ENCODE measurements at places on chromosomes 2 and 18.

DNA sequence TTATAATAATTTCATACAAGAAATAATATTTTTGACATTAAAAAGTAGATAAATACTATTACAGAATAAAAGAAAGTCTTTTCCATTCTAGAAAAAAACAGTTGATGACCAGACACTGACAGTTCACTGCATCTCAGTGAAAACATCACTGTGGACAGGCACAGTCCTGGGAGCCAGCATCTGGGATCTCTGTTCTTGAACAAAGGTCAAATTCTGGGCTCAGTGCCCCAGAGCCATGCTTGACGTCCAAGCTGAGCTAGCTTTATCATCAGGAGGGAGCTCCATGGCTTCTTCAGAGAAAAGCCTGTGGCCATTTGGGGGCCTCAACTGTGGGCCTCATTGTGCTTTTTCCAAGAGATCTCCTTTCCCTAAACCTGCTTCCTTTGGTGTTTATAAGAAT is 86.1 kb upstream of the SRD5A2 start:
- no peak for DNase-seq

DNA sequence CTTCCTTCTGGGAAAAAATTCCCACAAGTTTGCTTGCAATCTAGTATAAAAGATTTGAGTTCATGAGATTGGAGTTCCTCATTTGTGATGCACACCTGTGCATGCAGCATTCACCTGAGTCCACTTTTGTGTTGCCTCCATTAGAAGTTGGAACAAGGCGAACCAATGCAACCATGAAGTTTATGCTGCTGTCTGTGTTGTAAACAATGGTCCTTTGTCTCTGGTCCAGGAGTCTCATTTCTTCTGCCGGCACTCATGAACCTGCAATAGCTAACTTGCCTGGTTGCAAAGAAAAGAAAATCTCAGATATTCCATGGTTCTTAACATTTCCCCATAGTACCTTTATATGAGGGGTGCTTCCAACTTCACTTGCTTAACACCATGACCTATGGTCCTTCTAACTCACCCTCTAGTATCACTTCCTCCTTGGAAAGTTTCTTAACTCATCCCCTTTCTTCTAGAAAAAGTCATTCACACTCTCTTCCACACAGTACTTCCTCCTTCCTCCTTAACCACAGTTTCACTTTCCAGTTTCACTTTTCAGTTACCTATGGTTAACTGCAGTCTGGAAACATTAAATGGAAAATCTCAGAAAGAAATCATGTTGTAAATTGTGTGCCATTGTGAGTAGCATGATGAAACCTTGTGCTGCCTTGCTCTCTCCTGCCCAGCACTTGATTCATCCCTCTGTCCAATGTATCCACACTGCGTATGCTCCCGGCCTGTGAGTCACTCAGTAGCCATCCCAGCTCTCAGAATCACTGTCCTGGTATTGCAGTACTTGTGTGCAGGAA is 128.8 kb upstream of the TRIB2 start:
- no peak for DNase-seq

DNA sequence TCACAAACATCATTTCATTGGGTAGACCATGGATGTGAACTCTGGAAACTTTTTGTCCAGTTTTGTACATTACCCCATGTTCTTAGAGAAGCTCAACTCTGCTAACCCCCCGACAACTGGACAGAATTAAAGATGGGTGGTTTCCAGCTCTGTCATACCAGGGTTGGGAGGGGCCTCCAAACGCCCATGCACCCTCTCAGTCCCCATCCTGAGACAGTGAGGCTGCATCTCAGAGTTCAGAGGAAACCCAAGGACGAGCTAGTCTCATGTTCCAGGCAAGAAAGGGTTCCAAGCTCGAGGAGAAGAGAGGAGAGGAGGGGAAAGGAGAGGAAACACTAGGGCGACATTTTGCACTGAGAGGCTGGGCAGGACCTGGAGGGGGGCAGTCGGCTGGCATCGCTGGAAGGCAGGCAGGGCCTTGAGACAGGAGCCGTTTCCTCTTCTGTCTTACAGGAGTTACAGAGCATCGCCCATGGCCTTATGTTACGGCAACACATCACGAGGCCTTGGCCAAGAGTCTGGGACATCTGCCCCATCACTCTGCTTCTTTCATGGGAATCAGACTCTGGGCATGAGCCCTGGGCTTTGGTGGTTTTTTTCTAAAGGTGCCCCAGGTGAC is 16.4 kb downstream of the MAL start:
- peak; percentile 38 for DNase-seq

GRCh38 chr2:63052411-63053080 is 1.9 kb downstream of the OTX1 start:
- peak; percentile 19 for DNase-seq

DNA sequence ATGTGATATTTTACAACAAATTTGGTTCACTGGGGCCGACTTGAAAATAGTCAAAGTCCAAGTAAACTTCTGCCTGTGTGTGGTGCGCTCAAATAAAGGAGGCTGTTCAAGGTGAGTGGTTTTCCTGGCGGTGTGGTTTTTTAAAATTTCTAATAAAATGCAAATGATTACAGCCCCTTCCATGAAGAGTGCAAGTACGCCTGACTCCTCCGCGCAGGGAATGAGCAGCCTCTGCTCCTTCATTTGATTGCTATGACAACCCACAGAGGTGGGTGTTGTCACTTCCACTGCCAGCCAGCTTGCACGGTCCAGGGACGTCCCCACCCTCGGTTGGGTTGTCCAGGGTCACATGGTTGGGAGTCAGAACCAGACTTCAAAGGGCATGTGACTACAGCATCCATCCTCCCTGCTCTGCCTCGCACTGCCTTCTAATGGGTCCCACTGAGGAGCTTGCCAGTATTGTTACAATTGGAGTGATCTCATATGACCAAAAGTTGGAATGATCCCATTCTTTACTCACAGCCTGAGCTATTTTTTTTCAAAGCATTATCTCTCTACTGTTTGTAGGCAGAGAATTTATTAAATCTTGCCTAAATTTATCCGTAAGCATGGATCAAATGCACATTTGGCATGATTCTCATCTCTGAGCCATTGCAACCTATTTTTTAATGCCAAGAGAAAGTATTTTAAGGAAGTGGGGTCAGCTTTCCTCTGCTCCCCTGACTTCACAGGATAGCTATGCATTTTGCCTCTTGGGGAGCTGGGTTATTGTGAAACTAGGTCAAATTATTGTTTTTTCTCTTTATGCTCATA is 121.3 kb downstream of the AGAP1 start:
- DNase-seq = no peak

DNA sequence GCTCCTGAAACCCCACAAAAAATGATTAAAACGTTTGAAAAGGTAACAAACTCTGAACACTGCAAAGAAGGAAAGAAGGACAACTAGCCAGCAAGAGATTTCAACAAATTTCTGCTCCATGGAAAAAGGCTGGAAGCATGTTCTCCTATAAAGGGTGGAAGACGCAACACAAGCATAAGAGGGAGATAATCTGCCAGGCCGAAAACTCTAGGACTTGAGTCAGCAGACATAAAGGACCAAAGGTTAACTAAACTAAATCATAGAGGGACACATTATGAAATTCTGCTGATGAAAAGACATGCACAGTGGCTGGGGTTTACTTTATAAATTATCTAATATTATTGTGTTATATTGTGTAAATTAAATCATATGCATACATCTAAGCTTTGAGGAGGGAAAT is 6.8 kb downstream of the NPHP1 start:
- DNase-seq = no peak

DNA sequence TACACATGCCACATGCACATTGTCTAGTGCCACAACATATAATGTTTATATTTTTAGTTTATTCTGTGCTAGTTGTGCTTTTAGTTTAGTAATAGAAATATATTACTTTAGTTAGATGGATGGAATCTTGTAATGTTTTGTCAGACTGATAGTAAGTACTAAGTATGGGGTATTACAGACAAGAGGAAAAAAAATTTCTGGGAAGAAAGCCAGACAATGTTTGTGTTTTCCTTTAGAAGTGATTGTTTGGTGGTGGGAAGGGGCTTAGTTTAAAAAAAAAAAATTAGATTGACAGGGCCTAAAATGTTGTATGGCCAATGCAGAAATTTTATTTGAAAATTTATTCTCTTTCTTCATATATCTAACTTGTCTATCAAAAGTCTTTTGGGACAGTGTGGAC is 37.8 kb downstream of the ACVR2A start:
- no peak for DNase-seq

GRCh38 chr2:167196461-167197252 is 308.4 kb downstream of the XIRP2 start:
- no peak for DNase-seq

DNA sequence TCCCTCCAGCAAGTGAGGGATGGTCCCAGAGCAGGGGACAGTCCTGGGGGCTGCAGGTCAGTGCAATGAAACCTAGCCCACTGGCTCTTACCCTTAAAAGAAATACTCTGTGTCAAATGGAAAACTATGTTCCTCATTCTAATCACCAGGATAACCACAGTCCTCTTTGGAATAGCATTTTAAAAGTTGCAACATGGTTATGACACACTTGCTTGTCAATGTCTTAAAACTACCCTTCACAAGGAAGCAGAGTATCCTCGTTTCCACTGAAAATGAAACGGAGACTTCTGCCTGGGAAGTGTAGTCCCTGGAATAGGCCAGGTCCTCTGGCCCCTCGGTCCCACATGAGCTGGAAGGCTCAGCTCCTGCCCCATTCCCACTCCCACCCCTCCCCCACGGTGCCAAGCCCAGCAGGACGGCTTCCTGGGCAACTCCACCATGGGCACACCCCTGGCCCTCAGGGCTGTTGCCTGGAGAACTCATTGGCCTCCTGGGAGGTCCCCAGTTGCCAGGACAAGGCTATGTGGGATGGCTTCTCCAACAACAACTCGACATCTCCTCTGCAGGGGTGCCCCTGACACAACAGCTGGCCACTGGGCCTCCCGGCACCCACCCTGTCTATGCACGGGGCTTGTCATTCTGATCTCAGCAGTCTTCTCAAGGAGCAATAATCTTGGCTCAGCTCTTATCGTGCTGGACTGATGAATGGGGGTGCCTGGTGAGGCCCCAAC is 38.3 kb upstream of the ST3GAL5 start:
- DNase-seq = no peak

- DNase-seq = no peak
Observed at GRCh38 chr2:25115902-25116301, 52.5 kb downstream of the POMC start.

- DNase-seq = no peak
Observed at GRCh38 chr2:53096351-53096750, 671.3 kb upstream of the CHAC2 start.

GRCh38 chr2:56183643-56184499 is at the start of gene CCDC85A:
Gene CCDC85A (plus strand): TSS chr2:56183990. CDS start chr2:56184625, 635 bp downstream.
- DNase-seq = peak; percentile 83

DNA sequence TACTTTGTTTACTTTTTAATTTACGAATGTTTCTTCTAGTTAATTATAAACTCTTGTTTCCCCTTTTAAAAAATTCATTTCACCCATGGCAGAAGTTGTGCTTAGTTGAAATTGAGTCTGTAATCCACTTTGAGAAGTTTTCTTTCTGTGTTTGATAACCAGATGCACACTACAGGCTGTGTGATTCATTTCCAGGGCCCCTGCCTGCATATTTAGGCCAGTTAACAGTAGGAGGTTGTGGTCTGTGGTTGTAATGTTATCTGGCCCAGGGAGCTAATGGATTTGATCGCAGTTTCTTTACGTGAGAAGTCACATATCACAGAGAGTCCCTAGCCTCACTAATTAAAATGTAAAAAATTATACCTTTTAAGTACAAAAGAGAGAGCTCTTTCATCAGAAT is 3.3 kb downstream of the CDH7 start:
- DNase-seq = no peak

GRCh38 chr2:101696272-101697123 is 1.0 kb upstream of the MAP4K4 start:
- DNase-seq = no peak

- no peak for DNase-seq
Observed at GRCh38 chr2:158481116-158481515, 24.4 kb downstream of the PKP4 start.

GRCh38 chr2:171793691-171794678 is 100.1 kb downstream of the SLC25A12 start:
- no peak for DNase-seq

- DNase-seq = no peak
Observed at GRCh38 chr2:119155633-119156032, 2.9 kb downstream of the C1QL2 start.

- DNase-seq = no peak
Observed at GRCh38 chr18:58896734-58897508, 32.2 kb downstream of the ZNF532 start.

DNA sequence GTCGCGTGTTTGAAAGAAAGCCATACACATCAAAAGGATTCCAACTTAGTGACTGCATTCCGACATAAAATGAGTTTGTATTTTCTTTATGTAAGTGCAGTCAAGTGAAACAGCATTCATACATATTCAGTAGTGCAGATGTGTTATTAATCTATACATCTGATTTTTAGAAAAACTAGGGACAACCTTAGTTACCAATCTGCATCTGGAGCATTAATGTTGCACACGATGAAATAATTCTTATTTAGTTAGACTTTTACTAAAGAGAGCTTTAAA is 1.9 kb downstream of the GORASP2 start:
- no peak for DNase-seq

Measured in activated CD4-positive, alpha-beta T cell treated with anti-CD3 and anti-CD28 coated beads for 48 hours (primary cell).